ENCODE measurements at places on chromosomes 2 and 18.

- DNase-seq: no peak
Measured at GRCh38 chr2:88669482-88670214, 21.8 kb upstream of the RPIA start.

GRCh38 chr2:183125659-183126341 lies 1.6 kb downstream of the NUP35 start:
- DNase-seq: no peak

GRCh38 chr18:40019797-40020392 lies 1935.1 kb upstream of the PIK3C3 start:
- no peak for DNase-seq

GRCh38 chr18:67041334-67041733 lies 437.4 kb upstream of the CDH19 start:
- no peak for DNase-seq

DNA sequence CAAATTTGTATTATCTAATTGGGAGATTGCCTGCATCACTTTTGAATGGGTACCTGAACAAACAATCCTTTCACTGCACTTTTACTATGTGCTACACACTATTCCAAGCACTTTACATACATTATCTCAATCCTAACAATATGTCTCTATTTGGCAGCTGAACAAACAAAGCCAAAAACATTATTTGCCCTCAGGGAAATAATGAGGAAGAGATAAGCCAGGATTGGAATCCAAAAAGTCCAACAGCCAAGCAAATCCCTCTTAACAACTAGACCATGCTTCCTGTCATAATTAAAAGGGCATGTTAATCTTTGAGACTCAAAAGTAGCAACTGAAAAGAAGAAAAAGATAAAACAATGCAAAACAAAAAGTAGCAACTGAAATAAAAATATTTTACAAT lies 32.1 kb downstream of the RPRD1A start:
- peak; percentile 14 for DNase-seq

GRCh38 chr2:37585982-37586621 lies 85.3 kb downstream of the CDC42EP3 start:
- DNase-seq: no peak

DNA sequence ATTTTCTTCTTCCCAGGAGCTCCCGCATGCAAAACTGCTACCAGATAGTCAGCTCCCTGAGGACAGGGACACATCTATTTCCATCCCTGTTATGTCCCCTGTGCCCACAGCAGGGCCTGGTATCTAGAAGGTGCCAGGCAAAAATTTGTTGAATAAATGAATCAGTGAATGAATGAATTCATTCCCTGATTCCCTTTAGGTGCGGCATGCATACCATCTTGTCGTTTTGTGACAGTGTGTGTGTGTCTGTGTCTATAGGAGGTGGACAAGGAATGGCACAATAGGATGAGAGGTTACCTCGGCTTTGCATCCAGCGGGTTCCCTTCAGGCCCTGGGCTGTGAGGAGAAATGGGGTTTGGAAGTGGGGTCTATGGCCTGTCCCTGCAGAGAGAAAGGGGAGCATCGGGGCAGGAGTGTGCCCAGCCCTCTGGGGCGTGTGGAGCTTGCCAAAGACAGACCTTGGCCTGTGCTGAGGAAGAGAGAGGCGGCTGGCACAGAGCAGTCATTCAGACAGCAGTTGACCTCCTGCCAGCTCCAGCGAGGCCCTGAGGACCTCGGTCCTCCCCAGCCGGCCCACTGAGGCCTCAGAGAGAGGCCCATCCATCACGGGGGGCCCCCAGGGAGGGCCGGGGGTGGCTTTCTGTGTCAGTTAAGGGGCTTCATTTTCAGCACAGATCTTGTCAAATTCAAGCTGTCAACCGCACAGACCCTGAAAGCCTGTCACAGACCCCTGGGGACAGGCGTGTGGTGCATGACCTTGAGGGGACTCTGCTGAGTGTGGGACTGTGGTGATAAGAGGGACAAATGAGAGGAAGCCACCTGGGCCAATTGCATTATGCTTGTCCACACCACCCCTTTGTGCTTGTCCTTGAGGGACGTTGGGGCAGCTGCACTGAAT lies 125.9 kb upstream of the CXCR4 start:
- DNase-seq: no peak

- DNase-seq: no peak
Measured at GRCh38 chr2:217101972-217102371, 242.1 kb upstream of the TNP1 start.

DNA sequence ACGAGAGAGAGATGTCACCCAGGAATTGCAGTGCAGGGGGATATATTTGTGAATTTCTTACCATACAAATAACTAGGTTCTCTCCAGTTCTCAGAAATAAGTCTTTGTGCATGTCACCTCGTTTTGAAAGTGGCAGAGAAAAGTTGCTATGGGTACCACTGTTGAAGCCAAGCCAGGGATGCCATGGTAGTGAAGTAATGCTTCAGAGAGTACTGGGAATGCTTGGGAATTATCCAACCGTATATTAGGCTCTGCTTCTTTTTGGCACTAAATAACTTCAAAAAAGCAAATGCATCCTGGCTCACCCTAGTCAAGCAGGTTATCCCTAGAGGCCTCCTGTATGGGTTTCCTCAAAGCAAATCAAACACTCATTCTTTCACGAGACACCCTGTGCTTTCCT lies 50.7 kb upstream of the DDX18 start:
- no peak for DNase-seq

- DNase-seq: no peak
Measured at GRCh38 chr18:61896757-61897156, 4.0 kb upstream of the RNF152 start.

DNA sequence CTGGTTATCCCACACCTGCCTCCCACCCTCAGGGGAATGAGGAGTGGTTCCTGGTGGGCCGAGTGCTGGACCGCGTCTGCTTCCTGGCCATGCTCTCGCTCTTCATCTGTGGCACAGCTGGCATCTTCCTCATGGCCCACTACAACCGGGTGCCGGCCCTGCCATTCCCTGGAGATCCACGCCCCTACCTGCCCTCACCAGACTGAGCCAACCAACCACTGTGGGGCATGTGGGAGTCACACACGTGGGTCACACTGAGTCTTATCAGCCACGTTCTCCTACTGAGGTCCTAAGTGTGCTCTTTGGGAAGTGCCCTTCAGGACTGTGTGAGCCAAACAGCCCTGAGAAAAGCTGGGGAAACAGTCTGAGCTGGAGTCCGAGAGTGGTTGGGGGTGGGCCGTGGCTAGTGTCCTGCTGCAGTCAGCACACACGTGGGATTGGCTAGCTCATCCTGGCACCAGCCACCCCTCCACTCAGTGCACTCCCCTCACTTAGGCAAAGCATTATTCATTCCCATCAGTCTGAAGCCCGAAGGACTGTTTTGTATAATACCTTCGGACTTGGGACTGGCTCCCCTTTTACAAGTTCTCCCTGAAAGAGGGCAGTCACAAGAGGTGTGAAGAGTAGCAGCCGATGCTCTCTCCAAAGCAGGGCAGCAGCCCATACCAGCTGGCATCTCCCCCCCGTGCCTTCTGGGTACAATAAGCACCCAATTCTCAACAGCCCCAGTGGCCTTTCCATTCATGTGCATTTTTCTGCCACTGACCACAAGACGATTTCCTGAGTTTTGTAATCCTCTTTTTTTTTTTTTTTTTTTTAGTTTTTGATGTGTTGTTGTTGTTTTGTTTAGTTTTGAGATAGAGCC lies 4.6 kb downstream of the TIGD1 start:
- no peak for DNase-seq

DNA sequence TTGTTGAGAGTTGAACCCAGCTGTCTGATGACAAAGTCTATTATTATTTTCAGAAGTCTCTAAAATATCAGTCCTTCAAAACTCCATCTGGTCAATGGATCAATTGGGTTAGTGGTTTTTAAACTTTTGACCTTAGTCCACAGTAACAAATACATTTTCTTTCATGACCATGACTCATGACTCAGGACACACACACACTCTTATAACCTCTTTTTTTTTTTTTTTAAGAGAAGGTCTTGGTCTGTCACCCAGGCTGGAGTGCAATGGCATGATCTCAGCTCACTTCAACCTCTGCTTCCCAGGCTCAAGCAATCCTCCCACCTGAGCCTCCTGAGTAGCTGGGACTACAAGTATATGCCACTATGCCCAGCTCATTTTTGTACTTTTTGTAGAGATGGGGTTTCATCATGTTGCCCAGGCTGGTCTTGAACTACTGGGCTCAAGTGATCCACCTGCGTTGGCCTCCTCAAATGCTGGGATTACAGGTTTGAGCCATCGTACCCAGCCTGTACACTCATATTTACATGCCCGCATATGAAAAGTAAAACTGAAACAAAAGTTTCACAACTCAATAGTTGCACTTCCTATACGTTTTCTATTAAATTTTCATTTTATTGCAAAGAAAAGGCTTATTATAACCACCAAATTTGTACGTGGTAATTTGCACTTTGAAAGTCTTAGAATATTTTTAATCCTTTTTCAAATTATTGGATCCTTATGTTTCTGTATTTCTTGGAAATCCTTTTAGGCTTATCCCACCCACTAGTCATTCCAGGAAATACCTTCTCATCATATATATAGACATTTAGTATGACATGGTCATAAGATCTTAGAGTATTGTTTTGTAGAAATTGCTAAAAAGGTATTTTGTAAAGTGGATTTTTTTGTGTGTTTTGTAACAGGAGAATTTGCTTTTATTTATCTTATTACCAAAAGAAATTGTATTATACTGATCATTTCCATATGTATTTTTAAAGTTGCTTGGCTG lies 199.0 kb downstream of the LPIN1 start:
- DNase-seq: no peak

Data from NCI-H187 (cell line).